ENCODE measurements at places on chromosomes 5 and 9.

GRCh38 chr5:143506836-143507552 is 103.5 kb upstream of the NR3C1 start:
- DNase-seq: no peak

GRCh38 chr9:108652851-108653250 is 202.9 kb downstream of the ACTL7B start:
- no peak for DNase-seq

GRCh38 chr9:94717761-94718160 is 8.7 kb upstream of the AOPEP start:
- no peak for DNase-seq

GRCh38 chr9:100352201-100352726 is 478 bp downstream of the TEX10 start:
- DNase-seq: peak; percentile 1

- DNase-seq: no peak
These were observed 144.0 kb downstream of the DTWD2 start for GRCh38 chr5:118844351-118844750.

DNA sequence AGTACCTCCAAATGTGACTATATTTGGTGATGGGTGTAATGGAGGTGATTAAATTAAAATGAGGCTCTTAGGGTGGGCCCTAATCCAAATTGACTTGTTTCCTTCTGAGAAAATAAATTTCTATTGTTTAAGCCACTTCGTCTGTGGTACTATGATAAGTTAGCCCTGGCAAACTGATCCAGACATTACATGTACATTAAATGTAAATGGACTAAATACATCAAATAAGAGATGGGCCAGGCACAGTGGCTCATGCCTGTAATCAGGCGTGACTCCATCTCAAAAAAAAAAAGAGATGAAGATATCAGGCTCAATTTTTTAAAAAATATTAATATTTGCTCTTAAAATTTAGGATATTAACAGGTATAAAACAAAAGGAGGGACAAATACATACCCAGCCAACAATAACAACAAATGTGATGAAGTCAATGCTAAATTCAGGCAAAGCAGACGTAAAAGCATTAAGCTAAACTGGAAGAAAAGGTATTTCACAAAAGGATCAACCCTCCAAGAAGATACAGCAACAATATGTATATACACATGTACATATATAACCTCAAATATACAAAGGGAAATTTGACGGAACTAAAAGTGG is 5.5 kb upstream of the OR2V1 start:
- DNase-seq: no peak

DNA sequence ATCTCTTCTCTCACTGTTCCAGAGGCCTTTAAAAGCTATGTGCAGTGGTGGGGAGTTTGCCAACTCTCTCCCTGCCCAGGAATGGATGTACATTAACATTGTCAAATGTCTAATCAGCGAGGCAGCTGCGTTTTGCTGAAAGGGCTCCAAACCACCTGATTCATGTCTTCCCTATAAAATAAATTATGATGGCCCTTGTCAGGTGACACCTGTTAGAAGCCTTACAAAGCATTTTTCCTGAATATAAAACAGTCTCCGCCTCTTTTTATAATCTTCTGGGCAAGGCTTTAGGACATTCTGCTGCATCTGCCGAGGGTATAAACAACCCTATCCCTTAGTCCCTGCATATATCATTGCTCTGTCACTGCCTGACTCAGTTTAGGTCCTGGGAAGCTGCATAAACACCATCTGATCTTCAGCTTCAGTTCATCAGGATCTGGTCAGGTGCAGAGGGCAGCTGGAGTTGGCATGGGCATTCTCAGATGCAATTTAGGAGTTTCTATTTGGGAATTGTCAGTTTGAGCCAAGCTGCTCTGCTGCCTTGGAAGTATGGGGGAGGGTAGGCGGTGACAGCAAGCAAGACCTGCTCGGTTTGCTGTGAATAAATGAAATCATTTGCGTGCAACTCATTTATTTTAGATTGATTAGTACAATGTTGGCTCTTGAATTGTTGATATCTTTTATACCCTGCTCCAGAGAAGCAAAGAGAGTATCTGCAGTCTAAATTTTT is 103.5 kb downstream of the ACER2 start:
- DNase-seq: no peak

- DNase-seq: no peak
These were observed 274.3 kb upstream of the ZNF462 start for GRCh38 chr9:106588626-106589025.

DNA sequence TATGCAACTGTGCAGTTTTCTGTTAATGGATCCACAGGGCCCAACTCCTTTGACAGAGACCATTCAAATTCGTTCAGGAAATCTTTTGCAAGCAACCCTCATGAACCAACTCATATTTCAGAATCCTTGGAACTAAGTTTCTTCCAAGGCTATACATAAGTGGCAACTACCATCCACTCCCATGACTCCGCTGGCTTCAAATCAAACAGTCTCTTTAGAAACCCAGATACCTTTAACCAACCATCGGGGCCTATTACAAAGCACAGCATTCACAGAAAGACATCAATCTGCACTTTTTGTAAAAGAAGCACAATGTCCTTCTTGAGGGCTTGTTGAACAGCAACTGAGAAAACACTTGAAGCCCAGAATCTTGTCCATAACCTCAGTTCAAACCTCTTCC is 526.9 kb downstream of the DTWD2 start:
- no peak for DNase-seq

DNA sequence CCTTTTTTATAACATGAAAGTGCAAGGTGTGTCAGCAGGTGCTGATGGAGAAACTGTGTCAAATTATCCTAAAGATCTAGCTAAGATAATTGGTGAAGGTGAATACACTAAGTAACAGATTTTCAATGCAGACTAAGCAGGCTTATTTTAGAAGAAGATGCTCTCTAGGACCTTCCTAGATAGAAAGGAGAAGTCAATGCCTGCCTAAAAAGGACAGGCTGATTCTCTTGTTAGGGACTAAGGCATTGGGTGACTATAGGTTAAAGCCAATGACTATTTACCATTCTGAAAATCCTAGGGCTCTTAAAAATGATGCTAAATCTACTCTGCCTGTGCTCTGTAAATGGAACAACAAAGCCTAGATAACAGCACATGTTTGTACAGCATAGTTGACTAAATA is 1682.4 kb downstream of the MAT2B start:
- no peak for DNase-seq

DNA sequence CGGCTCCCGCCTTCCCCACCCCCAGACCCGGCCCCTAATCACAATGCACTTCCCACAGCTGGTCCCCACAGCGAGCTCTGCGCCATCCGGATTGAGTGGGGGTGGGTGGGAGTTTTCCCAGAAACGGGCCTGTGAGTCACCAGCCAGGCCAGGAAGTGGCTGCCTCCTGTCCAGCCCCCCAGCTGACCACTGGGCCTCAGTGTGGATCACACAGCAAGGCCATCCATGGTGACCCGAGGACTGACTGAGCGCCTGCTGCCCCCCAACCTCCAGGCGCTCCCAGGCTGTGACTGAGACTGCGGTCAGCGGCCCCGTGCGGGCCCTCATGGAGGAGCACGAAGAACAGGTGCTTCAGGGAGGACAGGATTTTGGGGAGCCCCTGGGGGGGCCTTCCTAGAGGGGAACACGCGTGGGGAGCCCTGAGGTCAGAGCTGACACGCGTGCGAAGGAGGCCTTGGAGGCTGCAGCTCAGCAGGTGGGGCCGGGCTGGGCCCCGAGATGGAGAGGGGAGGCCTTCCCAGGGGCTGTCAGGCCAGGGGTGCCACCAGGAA is 48.3 kb upstream of the EGFL7 start:
- no peak for DNase-seq

DNA sequence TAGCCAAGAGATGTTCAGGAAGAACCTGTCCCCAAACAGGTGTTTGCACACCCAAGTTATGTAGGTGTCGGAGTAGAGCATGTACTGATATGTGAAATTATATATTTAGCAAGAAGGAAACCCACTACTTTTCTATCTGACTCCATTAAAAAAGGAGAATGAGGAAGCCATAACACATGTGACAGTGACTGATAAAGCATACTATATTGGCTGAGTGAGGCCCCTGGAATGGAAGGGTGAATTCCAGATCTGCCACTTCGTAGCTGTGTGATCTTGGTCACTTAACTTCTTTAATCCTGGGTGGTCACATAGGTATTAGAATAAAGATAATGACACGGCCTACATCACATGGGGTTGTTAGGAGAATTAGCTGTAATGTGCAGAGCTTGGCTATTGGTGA is 116.0 kb upstream of the MAN2A1 start:
- no peak for DNase-seq

- DNase-seq: no peak
These were observed 13.1 kb downstream of the UHRF2 start for GRCh38 chr9:6426117-6426516.

DNA sequence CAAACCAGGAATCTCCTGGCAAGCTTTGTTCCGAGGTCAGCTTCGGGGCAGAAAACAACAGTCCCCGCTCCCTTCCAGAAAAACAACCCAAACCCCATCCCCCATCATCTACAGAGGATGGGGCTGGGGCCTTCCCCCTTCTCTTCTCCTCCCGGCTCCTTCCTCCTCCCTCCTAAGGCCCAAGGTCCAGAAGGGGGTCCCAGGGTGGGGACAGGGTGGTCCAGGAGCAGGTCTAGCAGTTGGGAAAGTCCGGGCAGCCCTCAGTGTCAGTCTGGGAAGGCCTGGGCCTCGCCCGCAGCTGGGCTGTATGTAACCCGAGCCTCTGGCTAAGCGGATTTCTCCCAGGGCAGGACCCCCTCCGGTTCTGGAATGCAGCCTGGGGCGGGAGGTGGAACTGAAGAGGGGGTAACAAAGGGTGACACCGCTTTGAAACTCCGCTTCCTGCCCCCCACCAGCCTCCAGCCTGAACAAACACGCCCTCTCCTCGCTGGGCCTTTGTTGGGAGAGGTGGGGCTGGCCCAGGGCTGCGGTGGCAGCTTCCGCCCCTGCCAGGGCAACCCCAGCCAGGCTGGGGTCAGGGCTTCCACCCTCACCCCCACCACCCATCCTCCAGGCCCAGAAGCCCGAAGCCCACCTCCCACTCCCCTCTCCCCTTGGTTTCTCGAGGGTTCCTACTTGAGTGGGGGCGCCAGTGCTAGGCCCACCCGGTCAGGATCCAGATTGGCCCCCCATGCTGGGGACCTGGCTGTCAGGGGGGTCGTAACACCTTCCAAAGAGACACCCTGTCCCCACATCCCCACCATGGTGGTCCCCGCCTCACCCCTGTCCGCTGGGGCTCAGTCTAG is 63.5 kb downstream of the C9orf50 start:
- no peak for DNase-seq

- DNase-seq: no peak
These were observed 16.7 kb downstream of the FAM193B start for GRCh38 chr5:177537389-177538361.

- no peak for DNase-seq
These were observed 22.4 kb upstream of the SMIM15 start for GRCh38 chr5:61184708-61185107.

DNA sequence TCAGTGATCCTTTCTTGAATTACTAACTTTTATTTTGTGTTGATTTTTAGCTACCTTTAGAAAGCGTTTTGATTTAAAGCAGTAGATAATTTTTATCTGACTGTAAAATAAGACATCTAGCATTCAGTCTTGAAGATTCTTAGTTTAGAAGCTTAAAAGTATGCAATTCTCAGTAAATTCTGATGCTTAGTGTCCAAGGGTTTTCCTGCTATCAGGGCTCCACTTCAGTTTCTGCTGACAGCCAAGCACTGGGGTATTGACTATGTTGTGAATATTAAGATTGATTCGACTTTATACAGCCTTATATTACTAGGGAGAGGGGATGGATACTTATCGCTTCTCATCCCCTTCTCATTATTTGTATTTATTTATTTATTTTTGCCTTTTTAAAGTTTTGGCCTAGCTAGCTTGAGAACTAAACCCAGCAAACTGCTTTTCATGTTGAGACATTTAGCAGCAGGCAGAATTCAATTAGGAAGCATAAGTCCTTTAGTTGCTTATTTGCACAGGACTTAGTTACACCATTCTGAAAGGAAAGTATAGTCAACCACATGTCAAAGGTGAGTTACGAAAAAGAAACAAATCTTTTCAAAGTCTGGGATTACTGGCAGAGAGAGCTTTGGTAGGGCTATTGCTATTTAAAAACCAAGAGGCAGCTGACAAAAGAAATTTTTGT is 2.9 kb downstream of the PBX3 start:
- DNase-seq: no peak

GRCh38 chr5:18158166-18158565 is 523.9 kb downstream of the TAF11L14 start:
- no peak for DNase-seq

DNA sequence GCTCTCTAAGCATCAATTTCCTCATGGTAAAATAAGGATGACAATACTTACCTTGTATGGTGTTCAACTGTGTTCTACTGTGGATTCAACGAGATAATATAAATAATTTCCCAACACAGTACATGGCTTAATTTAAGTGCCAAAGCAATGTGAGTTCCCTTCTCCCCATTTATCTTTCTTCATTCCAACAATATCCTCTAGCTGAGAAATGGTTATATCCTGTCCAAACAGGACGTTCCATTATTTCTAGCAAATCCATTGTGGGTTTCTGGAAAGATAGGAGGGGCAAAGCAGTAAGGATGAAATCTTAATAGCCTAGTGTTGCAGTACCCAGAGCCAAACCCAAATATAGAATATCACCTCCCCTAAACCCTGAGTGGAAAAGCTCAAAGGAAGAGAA is 22.0 kb downstream of the ABCA1 start:
- no peak for DNase-seq

- DNase-seq: no peak
These were observed 51.3 kb upstream of the RGMB start for GRCh38 chr5:98722188-98722587.

DNA sequence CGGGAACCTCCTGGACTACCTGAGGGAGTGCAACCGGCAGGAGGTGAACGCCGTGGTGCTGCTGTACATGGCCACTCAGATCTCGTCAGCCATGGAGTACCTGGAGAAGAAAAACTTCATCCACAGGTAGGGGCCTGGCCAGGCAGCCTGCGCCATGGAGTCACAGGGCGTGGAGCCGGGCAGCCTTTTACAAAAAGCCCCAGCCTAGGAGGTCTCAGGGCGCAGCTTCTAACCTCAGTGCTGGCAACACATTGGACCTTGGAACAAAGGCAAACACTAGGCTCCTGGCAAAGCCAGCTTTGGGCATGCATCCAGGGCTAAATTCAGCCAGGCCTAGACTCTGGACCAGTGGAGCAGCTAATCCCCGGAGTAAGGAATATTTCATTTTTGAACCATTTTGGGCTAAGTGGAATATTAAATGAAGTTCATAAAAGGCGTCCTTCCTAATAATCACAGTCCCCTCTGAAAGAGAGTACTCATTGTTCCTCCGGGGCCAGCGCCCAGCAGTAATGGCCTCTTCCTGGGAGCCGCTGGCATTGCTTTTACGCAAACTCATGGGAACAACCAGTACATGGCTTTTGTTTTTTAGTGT is 23.6 kb downstream of the QRFP start:
- no peak for DNase-seq

DNA sequence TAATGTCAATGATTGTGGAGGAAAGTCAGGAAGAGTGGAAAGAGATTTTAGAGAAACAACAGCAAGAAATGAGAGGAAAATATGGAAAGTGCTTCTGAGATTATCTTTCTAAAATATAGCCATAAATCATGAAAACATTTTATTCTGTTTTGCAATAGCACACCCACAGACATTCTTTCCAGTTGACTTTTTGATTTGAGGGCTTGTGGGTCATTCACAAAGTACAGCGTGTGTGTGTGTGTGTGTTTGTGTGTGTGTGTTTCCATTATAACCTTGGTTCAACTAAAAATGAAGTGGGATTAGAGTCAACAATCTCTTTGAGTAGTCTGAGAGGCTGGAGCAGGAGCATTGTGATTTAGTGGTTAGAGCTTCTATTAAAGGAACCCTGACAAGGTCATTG is 116.6 kb upstream of the GAS1 start:
- no peak for DNase-seq

- no peak for DNase-seq
These were observed 29.4 kb downstream of the ARHGEF37 start for GRCh38 chr5:149610589-149611255.

All from stimulated activated CD4-positive, alpha-beta T cell treated with anti-CD3 and anti-CD28 coated beads, Interleukin-4, amount 100 ng/mL, for 4 hours (primary cell).